Non-pigmented ciliary epithelial cell (primary cell): ENCODE measurements at places on chromosomes 1 and 21.

- no peak for DNase-seq
Measured at GRCh38 chr1:232382671-232383070, 247.3 kb downstream of the SIPA1L2 start.

- DNase-seq, result no peak
Measured at GRCh38 chr1:199914546-199914945, 113.0 kb upstream of the NR5A2 start.

- no peak for DNase-seq
Measured at GRCh38 chr1:233444484-233444883, 117.0 kb downstream of the MAP3K21 start.

DNA sequence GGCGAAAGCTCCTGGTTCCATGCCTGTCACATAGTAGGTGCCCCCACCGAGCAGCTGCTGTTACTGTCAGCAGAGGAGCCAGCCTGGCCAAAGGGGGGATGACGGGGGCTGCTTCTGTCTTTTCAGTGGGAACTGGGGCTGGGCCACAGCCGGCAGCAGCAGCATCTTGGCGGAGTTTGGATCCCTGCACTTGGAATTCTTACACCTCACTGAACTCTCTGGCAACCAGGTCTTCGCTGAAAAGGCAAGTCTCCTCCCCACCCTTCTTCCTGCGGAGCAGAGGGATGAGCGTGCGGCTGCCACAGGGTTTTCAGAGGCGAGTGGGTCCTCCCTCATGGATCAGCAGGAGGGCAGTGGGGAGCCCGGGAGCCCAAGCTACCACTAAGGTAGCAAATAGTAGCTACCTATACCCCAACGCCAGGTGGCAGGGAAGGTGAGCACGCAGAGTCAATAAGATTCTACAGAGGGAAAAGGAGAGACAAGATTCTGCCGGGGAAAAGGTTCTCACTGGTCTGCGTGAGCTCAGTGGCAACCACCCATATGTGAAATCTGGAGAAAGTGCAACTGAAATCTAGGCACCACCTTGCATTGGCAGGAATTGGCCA lies 41.4 kb upstream of the SELENON start:
- DNase-seq, result no peak

DNA sequence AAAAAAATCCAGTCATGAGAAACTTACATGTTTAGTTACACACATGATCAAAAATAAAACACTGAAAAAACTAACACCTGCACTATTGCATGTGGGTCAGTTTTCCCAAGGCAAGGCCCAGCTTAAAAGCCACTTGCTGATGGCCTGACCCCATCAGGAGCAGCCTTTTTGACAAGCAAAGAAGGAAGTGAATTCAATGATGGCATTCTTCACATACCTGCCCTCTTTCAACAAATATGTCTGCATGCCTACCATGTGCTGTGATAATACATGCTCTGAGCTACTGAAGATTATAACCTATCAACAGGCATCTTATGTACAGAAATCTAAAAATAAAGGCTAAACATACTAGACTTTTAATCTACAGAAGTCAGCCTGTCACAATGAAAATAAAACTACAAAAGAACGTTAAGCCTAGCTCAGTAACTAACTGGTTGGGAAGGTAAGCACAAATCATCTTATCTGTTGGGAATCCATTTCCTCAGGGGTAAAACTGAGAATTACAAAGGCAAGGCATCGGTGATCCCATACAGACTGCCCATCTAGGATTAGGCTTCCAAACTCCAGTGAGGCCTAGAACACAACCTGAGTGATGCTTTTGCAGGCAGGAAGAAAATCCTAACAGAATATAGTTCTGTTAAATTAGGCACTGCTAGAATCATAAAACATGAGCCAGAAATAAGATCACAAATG lies 14.5 kb downstream of the SORT1 start:
- DNase-seq, result no peak

DNA sequence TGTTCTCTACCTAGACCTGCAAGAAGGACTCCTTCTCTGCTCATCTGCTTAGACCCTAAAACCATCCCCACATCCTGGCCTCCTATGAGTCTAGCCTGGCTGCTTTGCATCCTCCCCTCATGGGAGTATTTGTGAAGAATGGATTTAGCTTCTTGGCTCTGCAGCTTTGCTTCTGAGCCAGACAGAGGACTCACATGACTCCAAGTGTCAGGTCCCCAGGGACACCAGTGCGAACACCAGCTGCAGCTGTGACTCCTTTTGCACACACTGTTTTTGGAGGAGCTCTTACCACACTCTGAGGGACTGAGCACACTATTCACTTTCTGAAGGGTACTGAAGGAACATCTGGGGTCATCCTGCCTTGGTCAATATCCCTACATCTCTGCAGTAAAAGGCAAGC lies 131.8 kb upstream of the SGIP1 start:
- DNase-seq, result no peak

GRCh38 chr1:47753808-47754207 lies 243.4 kb downstream of the TRABD2B start:
- DNase-seq, result no peak

DNA sequence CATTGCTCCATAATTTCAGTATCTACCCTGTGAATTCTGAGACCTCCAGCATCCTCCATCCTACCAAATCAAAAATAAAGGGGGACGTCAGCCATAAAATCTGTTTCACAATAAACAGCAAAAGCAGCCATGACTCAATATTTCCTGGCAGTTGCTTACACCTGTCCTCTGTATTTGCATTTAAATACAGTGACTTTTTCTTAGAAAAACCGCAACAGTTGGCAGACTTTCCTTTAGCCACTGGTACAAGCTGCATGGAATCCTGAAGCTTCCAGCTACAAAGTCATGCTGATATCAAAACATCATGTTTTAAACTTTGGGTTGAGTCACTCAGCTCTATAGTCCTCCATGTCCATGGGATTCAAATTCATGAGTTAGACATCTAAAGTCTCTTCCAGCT lies 278.0 kb upstream of the KAZN start:
- peak; percentile 44 for DNase-seq

- DNase-seq, result no peak
Measured at GRCh38 chr1:159338018-159338417, 35.9 kb downstream of the FCER1A start.

DNA sequence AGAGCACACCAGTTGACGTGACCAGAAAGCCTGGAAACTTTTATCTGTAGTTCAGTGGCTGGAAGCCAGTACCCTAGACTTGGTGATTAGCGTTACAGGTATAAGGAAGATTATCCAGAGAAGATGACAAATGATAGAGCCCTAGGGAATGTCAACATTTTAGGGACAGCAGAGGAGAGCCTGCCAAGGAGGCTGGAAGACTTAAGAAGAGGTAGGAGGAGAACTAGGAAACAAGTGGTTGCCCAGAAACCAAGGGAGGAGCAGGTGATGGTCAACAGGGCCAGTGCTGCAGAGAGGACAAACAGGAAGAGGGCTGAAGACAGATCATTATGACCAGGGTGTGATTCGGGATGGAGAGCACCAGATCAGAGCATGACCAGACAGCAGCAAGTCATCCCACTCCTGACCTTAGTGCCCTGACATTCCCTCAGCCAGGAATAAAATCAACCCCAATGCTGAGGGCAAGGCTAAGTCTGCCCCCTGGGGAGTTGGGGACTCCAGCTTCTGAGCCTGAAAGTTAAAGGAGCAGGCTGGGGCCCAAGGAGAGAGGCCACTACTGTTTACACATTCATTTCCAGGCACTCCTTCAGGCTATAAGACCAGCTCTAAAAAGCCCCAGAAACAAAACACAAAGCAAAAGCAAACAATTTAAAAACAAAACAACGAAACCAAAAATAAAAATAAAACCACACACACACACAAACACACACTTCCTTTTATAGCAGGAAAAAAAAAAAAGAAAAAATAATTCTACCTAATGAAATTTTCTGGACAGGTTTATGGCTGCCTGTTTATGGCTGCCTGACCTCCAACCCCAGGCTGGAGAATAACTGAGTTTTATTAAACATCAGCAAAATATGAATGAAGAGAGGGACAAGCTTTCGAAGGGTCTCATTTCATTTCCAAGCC lies 48.6 kb upstream of the LRRC52 start:
- DNase-seq, result no peak

- DNase-seq, result peak; percentile 30
Measured at GRCh38 chr1:222546548-222547259, 1.2 kb downstream of the HHIPL2 start.

- DNase-seq, result no peak
Measured at GRCh38 chr1:174112489-174113162, 46.7 kb upstream of the RABGAP1L start.

DNA sequence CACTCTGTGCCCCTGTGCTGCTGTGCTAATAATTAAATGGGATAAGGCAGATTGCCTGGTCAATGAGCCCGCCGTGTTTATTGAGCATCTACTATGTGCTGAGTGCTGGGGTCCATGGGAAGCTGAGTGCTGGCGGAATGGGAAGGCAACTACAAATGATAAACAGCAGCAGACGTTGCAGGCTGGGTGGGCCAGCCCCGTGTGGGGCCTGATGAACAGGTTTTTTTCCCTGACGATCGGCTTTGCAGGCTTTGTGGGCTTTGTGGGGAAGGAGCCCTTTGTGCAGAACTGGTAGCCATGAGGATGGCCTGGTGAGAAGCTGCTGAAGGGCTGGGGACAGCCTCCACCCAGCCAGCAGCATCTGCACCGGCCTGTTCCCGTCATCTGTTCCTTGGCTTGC lies 3.5 kb downstream of the PDE9A start:
- no peak for DNase-seq

DNA sequence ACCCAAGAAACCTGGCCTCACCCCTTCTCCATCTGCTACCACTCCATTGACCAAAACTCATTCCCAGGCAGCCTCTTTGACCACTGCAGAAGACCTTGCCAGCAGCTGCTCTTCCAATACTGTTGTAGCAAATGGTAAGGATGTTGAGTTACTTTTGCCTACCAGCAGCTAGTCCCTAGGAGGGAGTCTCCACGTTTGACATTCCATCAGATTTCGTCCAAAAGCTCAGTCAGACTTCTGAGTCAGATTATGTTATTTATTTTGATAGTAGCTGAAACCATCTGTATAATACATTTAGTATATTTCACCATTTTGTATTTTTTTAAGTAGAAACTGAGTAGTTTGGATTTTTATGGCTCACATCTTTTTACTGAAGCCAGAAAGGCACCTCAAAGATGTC lies 51.5 kb upstream of the WNT2B start:
- no peak for DNase-seq

- no peak for DNase-seq
Measured at GRCh38 chr1:147808025-147808424, 47.6 kb upstream of the GJA5 start.

DNA sequence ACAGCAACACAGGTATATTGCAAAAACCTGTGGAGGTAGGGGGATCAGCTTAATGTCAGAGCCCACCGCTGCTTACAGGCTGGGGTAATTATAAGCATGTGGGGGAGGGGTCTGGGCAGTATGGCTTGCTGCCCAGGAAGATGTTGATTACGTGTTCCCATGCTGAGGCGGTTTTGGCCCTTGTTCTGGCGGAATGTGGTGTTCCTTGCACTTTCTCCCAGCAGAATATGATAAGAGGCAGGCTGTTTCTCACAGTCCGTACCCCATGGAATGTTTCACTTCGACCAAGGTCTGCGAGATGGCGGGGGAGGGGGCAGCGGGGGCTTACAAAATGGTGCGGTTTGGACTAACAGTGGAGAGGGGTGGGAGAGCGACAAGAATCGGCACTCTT lies 9.8 kb upstream of the HPCAL4 start:
- no peak for DNase-seq

- DNase-seq, result no peak
Measured at GRCh38 chr1:19312782-19313635, 883 bp downstream of the SLC66A1 start.

- no peak for DNase-seq
Measured at GRCh38 chr1:201724039-201724765, 104.8 kb upstream of the IPO9 start.

GRCh38 chr21:36028127-36029069 lies 31.9 kb downstream of the SETD4 start:
- peak; percentile 37 for DNase-seq

DNA sequence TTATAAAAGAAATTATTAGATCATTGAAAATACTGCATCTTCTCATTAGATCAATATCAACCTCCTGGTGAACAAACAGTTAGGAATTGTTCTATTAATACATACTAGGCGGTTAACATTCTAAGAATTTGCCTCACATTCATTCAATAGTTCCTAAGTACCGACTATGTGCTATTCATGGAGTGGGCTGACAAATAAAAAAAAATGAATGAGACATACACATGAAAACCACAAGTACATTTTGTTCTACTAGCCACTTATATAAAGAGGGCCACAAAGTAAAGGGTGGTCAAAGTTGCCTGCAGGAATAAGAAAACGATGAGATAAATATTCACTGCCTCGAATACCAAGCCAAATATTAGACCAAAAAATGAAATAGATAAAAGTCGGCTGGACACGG lies 294.4 kb downstream of the SDCCAG8 start:
- DNase-seq, result peak; percentile 95

DNA sequence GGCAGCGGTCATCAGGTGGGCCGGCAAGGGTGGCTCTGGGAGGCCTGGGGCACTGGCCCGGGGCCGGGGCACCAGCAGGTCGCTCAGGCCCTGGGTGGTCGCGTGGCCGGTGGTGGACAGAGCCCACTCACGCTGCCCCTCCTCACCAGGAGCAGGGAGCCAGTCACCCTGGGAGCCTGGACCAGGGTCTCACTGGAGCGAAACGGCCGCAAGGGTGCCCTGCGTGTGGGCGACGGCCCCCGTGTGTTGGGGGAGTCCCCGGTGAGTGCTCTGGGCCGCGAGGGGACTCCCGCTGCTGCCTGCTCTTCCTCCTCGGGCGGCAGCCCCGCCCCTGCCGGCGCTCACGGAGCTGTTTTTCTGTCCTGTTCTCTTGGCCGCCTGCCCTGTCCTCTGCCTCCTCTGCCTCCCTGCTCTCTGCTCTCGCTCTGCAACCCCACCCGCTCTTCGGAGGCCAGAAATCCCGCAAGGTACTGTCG lies 23.5 kb downstream of the RNF223 start:
- DNase-seq, result no peak

DNA sequence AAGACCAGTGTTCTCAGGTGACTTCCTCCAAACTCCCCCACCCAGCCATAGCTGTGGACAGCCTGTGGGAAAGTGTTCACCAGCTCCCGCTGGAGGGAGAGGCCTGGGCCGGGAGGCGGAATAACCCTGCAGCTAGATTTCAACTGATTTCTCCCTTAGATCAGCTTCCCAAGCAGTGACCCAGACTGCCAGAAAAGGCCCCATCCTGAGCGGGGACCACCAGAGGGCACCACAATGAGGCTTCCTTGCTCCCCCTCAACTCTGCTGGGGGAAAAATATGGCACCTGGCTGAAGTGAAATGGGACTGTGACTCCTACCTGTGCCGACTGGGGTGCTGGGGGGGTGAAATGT lies 50.8 kb downstream of the RHBG start:
- DNase-seq, result no peak
